Substantia nigra (tissue), 51 donors: ENCODE measurements at places on chromosomes 13 and 19.

GRCh38 chr19:45423033-45423588, 606 bp downstream of the ERCC1 start:
- DNase-seq, result no peak

GRCh38 chr13:105084931-105085330, 1450.5 kb downstream of the EFNB2 start:
- DNase-seq, result no peak

- DNase-seq, result no peak
These were observed 74.8 kb downstream of the NALCN start for GRCh38 chr13:101341464-101341863.

DNA sequence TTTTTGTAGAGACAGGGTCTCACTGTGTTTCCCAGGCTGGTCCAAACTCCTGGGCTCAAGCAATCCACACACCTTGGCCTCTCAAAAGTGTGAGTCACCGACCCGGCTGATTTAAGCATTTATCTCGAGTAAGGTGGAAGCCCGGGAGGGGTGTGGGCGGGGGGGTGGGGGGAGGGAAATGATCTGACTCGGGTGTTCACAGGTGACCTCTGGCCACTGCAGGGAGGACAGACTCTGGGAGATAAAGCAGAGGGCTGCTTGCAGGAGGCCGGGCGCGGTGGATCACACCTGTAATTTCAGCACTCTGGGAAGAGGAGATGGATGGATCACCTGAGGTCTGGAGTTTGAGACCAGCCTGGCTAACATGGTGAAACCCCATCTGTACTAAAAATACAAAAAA, 7.9 kb downstream of the DENND1C start:
- DNase-seq, result no peak

GRCh38 chr19:54674021-54674617, 11.3 kb downstream of the LILRB4 start:
- DNase-seq, result no peak

GRCh38 chr13:79194272-79194671, 211.8 kb downstream of the RBM26 start:
- no peak for DNase-seq

- DNase-seq, result no peak
These were observed at the start of gene KLK3 for GRCh38 chr19:50854636-50855410. KLK3 (plus strand) TSS chr19:50854915; CDS start chr19:50854956, 41 bp downstream.

DNA sequence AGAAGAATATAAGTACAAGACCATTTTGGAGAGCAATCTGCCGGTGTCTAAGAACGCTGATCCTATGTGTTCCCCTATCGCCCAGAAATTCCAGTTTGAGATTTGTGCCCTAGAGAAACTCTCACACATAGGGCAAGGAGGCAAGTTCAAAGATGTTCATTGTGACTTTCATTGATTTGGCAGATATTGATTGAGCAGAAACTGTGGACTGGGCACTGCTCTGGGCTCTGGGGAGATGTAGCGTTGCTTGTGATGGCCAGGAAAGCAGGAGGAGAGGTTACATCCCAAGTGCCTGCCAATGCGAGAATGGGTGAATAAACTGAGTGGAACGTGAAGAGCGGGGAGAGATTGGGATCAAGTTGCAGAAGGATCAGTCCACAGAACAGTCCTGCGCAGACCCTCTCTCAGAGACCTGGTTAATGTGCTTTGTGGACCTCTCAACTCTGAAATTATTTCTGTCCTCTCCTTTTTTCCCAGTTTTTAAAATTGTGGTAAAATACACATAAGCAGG, 123.9 kb upstream of the PEG3 start:
- no peak for DNase-seq

GRCh38 chr19:35860818-35861639, 4.3 kb downstream of the KIRREL2 start:
- DNase-seq, result no peak

- no peak for DNase-seq
These were observed 7.1 kb downstream of the RBM26 start for GRCh38 chr13:79398915-79399314.

DNA sequence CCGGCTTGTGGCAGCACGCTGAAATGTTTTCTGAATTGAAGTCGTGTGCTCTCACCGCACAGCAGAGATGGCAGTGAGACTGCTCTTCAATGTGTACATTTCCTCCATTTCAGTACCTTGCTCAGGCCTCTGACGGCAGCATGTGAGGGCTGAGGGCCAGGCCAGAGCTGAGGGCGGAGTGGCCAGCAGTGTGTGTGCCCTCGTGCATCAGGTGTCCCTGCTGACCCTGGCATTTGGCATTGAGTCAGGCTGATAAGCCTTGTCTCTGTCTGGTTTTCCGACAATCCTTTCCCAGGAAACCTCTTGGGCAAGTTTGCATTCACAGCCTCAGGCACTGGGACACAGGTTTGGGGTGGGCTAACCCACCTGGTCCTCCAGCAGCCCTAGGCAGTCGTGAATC, 62.3 kb downstream of the EFNB2 start:
- DNase-seq, result no peak

GRCh38 chr19:35013041-35013819, 13.1 kb downstream of the GRAMD1A start:
- DNase-seq, result no peak

DNA sequence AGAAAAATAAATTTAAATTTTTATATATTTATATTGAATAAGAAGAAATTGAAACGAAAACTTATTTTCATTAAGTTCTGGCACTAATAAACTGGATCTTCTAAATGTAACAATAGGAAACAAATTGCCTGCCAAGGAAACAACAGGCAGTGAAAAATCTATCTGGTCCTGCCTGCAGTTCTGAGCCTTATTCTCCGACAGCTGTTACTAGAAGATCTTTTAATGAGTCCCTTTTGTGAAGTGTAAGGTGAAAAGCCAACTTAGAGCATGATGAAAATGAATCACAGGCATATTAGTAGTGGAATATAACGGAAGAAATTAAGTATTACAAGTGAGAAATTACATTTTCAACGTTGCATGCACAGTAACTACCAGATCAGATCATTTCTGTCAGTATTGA, 1002.7 kb upstream of the PCDH20 start:
- no peak for DNase-seq

- DNase-seq, result no peak
These were observed 8.7 kb upstream of the RELB start for GRCh38 chr19:44992336-44993163.

DNA sequence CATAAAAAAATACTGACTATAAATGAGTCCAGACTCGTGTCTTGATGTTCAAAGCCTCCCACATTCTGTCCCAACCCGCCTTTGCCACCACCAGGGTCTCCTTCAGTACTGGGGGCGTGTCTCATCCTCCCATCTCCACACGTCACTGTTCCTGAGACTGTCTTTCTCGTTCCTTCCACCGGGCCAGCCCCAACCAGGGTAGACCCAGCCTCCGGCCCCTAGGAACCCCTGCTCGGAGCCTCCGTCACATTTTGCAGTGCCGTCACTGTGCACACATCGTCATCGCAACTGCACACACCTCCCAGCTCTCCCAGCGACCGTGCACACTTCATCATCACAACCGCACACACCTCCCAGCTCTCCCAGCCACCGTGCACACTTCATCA, 73.4 kb downstream of the SPACA7 start:
- no peak for DNase-seq

GRCh38 chr13:33937373-33938098, 119.6 kb downstream of the RFC3 start:
- DNase-seq, result no peak

- DNase-seq, result no peak
These were observed 107.2 kb downstream of the URI1 start for GRCh38 chr19:30049226-30049625.

- no peak for DNase-seq
These were observed 5.5 kb upstream of the FSTL3 start for GRCh38 chr19:670609-671075.

- no peak for DNase-seq
These were observed 50.8 kb upstream of the PCDH8 start for GRCh38 chr13:52899206-52899605.

GRCh38 chr19:49799271-49799797, 13.8 kb downstream of the FUZ start:
- DNase-seq, result peak; percentile 40

GRCh38 chr19:45171211-45171623, 6.8 kb downstream of the TRAPPC6A start:
- no peak for DNase-seq

DNA sequence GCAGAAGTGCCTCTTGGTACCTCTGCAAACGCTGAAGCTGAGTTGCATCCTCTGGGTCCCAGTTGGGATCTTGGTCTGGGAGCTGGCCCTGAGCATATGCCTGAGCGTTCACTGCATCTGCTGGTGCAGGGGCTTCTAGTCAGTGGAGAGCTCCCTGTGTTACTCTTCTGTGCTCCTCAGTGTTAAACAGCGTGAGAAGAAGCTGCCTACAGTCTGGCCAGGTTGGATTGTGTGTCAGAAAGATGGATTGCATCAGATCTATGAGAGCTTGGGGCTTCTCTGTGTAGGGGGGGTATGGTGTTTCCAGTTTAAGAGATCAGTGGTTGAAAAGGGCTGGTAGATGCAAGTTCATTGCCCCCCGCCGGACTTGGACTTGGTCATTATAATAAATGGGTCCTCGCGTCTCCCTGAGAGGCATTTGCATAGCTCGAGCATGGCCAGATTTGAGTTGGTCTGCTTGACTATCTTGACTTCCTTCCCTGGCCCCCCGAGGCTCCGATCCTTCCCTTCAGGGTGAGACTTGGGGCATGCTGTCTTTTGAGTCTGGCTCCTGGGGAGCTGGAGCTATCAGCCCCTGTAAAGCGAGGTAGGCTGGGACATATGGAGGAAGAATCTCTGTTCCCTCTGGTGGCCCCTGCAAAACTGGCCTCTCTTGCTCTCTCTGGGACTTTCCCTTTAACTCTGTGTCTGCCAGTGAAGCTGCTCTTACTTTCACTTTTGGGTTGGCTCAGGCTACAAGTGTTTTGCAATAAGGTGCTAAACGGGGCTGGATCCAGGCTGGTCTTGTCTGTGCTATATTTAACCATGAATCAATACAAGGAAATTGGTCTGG, 52.9 kb downstream of the OR10H4 start:
- DNase-seq, result no peak

DNA sequence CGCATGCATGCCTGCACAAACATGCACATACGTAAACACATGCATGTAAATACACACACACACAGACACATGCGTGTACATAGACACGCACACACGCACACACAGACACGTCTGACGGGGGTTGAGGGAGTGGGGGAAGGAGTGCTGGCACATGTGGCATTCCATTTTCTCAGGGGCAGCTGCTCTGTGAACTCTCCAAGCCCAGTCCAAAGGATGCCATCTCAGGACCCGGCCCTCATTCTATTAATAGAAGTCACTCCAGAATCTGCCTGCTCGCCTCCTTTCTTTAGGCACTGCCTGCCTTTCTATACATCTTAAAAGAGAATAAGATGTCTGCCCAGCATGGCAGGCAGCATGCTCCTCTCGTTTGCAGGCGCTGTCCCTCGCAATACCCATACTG, 5.3 kb downstream of the ARHGEF7 start:
- no peak for DNase-seq

- peak; percentile 56 for DNase-seq
These were observed at the start of gene CFD for GRCh38 chr19:858868-859843. CFD (plus strand) TSS chr19:859664; CDS start chr19:859690, 26 bp downstream.

DNA sequence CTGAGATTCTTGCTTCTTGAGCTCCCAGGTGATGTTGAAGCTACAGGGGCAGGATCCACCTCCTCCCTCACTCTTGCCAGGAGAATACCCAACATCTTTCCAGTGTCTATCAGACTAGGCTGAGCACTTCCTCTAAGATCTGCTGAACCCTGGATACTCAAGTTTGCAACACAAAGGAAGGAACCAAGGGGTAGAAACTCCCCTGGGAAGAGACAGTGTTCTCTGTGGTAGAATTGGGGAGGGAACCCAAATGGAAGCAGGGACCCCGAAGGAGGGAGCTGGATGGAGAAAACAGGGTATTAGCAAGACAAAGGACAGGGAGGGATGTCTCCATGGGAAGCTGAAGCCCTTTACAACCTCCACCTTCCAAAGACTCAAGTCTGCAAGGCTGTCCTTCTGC, 117.6 kb downstream of the DNAJC15 start:
- no peak for DNase-seq

DNA sequence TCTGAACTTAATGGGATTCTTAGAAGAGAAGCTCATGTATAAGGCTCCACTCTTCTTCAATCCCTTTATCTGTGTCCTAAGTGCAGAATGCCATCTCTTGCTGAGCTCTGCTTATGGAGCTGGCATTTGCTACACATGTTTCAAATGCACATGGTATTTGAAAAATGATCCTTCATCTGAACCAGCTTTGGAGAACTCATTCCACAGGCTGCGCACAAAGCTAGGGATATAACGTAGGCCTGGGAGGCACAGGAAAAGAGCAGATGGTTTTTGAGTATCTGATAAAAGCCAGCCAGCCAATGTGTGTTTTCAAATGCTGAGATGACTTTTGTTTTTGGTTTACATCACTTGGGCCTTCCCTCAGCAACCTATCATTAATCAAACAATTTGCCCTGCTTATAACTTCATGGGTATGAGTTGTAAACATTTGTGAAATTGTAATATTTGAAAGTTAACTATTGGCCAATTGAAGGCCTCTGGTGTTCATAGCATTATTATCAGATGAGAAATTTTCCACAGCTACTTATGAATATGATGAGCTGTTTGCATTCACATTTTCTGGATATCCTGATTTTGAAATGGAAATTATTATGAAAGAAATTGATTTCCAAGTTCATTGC, 729.0 kb downstream of the FGF9 start:
- DNase-seq, result no peak

- DNase-seq, result no peak
These were observed 3.3 kb upstream of the ATP1A3 start for GRCh38 chr19:41997121-41997850.

GRCh38 chr13:30110301-30111070, 196.9 kb downstream of the KATNAL1 start:
- no peak for DNase-seq

DNA sequence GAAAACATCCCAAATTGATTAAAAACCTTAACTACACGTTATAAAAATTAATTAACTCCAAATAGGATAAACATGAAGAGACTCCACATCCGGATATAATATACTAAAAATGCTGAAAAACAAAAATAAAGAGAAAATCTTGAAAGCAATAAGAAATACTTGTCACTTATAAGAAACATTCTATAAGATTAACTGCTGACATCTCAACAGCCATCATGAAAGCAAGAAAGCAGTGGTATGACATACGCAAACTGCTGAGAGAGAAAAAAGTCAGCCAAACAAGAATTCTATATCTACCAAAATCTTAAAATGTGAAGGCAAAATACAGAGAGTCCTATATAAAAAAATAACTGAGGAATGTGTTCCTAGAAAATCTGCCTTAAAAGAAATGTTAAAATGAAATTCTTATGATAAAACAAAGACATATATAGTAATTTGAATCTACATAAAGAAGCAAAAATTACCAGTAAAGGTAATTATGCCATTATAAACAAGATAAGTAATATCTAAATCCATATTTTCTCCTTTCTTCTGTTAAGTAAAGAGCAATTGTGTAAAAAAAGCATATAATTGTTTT, 1851.1 kb downstream of the PCDH9 start:
- no peak for DNase-seq

DNA sequence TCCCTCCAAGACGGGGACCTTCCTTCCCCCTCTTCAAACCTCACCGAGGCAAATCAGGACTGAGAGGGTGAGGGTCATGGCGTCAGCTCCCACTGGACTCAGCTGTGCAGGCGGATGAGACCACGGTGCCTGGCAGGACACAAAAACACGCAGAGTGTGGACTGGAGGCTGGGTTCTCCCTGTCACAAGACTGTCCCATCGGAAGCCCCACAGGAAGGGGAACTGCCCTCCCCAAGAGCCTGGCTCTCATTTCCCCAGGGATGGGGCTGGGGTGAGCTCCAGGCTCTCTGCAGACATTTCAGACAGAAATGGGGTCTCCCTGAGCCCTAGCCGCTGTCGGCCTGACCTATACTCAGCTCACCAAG, at the start of gene LILRB5:
Gene LILRB5, minus strand, starts transcription at position 158 of the 365 bp plus-strand sequence. Its CDS starts 80 bp downstream, at position 78.
- no peak for DNase-seq
